HCT116 (cell line): ENCODE measurements at places on chromosomes 3 and 15. TPM values are rescaled to one million over a fixed set of nuclear protein-coding genes. Genes with fewer than 3 reads are reported as not detected.

- no peak for DNase-seq
These were observed 30.7 kb downstream of the ARIH2 start for GRCh38 chr3:48949376-48949717.

DNA sequence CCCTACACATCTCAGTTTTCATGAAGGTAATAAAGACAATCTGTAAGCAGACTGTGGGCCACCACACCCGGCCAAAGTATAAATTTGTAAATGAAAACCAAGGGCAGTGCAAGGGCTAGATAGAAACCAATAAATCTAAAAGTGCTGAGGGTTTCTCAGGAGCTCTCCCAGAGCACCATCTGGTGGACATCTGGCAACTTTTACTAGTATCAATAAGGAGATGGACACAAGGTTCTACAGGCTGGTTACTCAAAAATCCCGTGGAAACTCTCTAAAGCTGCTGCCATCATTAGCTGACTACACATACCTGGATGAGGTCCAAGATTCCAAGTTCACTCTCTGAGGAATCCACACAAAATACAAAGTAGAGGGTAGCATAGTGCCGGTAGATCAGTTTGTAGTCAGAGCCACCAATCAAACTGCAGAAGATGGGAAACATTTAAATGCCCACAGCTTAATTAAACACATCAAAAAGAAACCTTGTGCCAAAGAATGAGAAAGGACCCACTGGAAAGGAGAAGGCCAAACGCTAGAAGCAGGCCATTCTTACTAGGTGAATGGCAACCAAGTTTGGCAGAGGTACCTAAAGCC is 5.5 kb downstream of the AP3S2 start:
- DNase-seq: peak; percentile 48

DNA sequence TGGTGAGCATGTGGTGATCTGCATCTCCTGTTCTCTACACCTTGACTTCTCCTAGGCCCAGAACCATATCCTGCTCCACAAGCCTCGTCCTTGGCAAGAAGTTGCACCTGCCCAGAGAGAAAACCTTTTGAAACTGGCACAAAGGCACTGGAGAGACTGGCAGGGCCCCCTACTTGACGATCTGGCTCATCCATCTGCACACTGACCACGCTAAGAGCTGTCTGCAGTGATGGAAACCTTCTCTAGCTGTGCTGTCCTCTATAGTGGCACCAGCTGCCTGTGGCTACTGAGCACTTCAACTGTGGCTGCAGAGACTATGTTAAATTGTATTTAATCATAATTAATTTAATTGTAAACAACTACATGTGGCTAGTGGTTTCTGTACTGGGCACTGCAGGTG is 26.2 kb upstream of the SRP14 start:
- no peak for DNase-seq

DNA sequence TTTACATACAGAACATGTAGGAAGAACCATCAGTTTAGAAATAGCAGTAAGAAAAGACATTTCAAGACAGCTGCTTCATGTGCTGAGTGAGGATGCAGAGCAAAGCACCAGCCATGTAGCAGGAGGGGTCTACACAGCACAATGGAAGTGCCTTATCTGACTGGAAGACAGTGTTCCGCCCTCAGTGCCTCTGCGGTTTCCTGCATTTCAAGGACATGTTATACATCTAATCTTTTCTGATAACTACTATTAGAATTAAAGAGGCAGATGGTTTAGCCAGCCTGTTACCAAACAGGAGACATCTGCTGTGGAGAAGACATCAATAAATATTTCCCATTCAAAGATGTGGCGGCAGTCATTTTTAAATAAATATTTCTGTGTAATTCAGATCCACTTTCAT is 10.6 kb downstream of the LSG1 start:
- no peak for DNase-seq

GRCh38 chr3:195895861-195896360 is 12.4 kb downstream of the TNK2 start:
- no peak for DNase-seq

DNA sequence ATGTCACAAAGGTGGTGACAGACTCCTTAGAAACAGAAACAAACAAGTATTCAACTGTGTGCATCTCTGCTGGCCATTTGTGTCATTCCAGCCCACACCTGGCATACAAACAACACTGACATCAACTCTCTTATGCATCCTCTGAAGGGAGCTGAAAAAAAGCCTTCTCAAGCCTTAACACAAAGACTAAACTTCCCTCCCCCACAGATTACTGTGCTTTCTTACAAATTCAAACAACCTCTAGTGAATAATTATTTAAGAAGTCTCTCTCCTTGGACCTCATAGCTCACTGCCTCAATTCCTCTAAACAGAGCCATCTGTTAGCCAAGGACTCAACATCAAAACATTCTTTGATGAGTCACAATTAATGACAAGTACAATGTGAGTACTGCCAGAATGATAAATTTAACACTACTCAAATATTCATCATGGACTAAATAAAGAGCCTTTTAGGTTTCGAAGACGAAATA is 132.1 kb downstream of the WDR76 start:
- DNase-seq: peak; percentile 13

DNA sequence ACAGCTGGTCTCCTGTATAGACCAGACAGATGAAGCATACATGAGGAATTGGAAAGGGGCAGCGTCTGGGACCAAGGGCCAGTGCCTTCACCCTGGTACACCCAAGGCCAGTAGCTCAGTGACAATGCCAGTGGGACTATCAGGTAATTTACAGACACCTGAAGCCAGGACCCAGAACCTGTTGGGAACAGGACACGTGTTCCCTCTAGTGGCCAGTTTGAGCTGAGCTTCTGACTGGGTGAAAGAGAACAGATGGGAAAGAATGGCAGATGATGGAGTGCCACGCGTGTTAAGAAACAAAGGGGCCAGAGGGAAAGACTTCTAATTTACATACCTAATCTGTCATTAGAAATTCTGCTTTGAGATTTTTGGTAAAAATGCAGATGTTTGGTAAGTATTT is 5.1 kb upstream of the SLC25A38 start:
- DNase-seq: peak; percentile 45

- peak; percentile 66 for DNase-seq
These were observed 203.8 kb upstream of the CD96 start for GRCh38 chr3:111338059-111338698.

GRCh38 chr3:172098698-172099494 is 59.5 kb downstream of the FNDC3B start:
- DNase-seq: no peak

DNA sequence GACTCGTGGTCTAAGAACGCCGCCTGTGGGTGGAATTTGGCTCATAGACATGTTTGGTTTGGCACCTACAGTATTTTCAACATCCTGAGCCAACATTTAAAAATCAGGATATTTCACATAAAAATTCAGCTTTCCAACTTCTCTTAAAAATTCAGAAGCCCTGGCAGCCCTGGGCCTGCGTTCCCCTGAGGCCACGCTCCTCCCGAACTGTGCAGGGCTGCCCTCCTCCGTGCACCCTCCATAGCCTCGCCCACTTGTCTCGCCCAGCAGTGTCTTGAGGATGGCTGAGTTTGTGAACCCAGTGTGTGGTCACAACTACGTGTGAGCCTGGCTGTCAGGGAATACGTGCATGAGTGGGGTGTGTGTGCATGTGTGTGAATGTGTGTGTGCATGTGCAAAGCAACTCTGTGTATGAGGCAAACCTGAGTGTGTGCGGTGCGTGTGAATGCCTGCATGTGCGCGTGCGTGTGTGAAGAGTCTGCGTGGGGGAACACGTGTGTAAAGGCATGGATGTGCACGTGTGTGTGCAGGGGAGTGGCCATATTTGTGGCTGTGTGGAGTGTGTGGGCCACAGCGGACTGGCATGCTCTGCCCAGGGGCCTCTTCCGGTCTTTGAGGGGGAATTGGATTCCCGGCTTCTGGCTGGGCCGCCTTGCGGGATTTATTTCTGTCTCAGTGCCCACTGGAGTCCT is 30.9 kb downstream of the PTH1R start:
- no peak for DNase-seq

DNA sequence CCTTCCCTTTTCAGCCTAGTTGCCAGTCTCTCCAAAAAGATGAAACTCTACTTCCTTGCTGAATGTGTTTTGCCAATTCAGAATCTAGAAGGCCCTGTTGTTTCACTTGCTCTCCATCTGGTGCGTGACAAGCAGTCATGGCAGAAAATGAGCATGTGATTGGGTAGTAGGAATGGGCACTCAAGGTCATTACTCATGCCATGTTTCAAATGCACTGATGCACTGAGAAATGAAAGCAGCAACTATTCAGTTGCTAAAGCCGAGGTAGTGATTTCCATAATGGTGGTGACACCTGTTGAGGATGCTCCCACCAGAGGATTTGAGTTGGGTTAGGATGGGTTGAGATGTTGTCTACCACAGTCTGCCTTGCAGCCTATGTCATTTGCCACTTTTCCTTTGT is 12.7 kb downstream of the ZBTB38 start:
- no peak for DNase-seq

DNA sequence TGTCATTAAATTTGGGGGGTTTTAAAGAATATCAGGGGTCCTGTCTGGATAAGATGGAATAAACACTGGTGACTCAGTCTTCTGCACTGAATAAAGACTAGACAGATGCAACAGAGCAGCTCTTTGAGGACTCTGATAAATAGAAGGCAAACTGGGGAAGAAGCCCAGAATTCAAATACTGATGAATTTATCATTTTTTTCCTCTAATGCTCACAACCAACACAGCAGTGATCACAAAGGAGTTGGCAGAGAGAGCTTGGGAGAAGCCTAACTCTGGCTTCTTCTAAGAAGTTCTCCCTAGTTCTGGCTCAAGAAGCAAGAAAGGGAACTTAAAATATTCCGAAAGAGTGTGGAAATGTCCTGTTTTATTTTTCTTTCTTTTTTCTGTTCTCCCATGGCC is 597.8 kb downstream of the FGF12 start:
- no peak for DNase-seq

GRCh38 chr3:156142702-156143101 is 22.3 kb downstream of the KCNAB1 start:
- DNase-seq: no peak

CELSR3 gene
- 7.8 TPM for total RNA-seq

GABRG3 gene
- not detected for total RNA-seq

GOLGA8J gene
- not detected for total RNA-seq

CD200R1 gene
- not detected for total RNA-seq

GOLGA8M gene
- 0.44 TPM for total RNA-seq

C2CD4A gene
- total RNA-seq: not detected

RAD54L2 gene
- 20.2 TPM for total RNA-seq

PEX5L gene
- total RNA-seq: not detected

TMEM87A gene
- 44.0 TPM for total RNA-seq
